ENCODE measurements at places on chromosomes 7 and 10.

- peak; percentile 80 for DNase-seq
These were observed at the start of gene LHPP for GRCh38 chr10:124461642-124462347. TSS of gene LHPP (plus strand) at chr10:124461823. CDS start at chr10:124461863, 40 bp downstream.

DNA sequence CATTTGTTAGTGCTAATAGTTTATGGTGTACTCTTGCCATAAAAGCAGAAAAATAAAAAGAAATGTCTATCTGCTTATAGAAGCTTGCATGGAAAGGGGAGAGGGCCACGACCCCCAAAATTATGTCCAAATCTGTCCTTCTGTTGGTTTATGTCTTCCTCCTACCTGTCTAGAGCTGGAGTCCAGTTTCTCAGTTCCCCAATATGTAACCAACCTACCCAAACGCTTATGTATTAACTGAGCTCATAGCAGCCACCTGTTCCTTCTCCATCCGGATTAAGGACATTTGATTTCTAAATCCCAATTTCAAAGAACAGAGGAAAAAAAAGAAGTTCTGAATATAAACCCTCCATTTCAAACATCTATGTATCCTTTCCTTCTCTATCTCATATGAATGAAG is 30.3 kb upstream of the TPK1 start:
- no peak for DNase-seq

DNA sequence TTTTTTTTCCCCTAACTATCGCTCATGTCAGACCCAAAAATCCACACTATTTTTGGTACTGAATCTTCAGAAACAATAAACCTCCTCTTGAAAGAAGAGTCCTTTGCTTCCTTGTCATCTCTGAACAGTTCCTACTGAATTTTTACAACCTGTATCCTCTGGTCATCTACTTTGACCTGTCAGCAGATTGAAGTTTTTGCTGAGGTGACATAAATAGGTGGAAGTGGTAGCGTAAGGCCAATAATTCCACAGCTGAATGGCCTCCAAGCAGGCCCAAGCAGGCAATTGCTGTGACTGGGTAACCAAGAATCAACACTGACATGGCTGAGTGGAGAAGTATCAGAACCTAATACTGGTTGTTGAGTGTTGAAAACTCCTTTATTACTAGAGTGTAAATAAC is 117.4 kb upstream of the MAGI2 start:
- DNase-seq = no peak

- DNase-seq = no peak
These were observed 4.7 kb downstream of the MTERF1 start for GRCh38 chr7:91875851-91876250.

- DNase-seq = no peak
These were observed 100.9 kb downstream of the PODXL start for GRCh38 chr7:131455546-131455945.

GRCh38 chr10:86072413-86072812 is 294.2 kb downstream of the GRID1 start:
- no peak for DNase-seq
